ENCODE measurements at places on chromosomes 12 and 14.
A peak's percentile ranks its signal among the peaks of the same experiment; 100 is the strongest.

DNA sequence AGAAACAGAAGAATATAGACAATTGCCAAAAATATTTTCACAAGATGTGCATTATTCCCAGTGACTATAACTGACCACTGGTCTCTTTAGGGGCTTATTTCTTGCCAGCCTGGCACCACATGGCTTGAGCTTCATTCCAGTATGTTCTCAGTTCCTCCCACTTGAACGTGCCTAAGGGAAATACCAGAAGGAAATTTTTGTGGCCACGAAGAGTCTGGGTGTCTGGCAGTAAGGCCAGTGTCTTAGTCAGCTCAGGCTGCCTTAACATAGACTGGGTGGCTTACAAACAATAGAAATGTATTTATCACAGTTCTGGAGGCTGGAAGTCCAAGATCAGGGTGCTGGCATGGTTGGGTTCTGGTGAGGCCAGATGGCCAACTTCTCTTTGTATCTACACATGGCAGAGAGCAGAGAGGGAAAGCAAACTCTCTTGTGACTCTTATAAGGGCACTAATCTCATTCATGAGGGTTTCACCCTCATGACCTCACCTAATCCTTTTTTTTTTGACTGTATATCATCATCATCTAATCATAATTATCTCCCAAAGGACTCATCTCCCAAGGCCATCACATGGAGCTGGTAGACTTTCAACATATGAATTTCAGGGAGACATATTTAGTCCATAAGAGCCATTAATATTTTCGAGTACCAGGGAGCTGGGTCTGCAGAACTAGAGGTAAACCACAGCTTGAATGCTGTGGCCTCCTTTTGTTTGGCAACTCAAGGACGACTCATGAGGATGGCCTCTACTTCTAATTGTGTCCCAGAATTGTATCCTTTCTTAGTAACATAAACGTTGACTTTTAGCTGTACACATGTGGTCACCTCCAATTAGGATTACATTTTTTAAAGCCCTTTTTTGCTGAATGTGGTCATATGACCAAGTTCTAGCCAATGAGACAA lies 5.1 kb upstream of the SMOC1 start:
- DNase-seq = no peak
- H3K27me3 ChIP-seq = peaks cover 53% of the 10 kb centered on the region
- no peaks in the 10 kb centered on the region for H3K4me1 ChIP-seq
- no peak overlapping the region for H3K4me3 ChIP-seq

GRCh38 chr12:7369274-7369729 lies 65.4 kb downstream of the ACSM4 start:
- DNase-seq = no peak
- no peak overlapping the region for H3K27ac ChIP-seq
- H3K36me3 ChIP-seq = no peaks in the 10 kb centered on the region
- H3K4me1 ChIP-seq = no peaks in the 10 kb centered on the region

- no peaks in the 10 kb centered on the region for H3K27me3 ChIP-seq
- no peak overlapping the region for H3K27ac ChIP-seq
- no peak overlapping the region for H3K4me3 ChIP-seq
- H3K36me3 ChIP-seq = no peaks in the 10 kb centered on the region
- no peaks in the 10 kb centered on the region for H3K4me1 ChIP-seq
- no peak for DNase-seq
Observed at GRCh38 chr12:128611736-128612135, 212.0 kb downstream of the SLC15A4 start.

DNA sequence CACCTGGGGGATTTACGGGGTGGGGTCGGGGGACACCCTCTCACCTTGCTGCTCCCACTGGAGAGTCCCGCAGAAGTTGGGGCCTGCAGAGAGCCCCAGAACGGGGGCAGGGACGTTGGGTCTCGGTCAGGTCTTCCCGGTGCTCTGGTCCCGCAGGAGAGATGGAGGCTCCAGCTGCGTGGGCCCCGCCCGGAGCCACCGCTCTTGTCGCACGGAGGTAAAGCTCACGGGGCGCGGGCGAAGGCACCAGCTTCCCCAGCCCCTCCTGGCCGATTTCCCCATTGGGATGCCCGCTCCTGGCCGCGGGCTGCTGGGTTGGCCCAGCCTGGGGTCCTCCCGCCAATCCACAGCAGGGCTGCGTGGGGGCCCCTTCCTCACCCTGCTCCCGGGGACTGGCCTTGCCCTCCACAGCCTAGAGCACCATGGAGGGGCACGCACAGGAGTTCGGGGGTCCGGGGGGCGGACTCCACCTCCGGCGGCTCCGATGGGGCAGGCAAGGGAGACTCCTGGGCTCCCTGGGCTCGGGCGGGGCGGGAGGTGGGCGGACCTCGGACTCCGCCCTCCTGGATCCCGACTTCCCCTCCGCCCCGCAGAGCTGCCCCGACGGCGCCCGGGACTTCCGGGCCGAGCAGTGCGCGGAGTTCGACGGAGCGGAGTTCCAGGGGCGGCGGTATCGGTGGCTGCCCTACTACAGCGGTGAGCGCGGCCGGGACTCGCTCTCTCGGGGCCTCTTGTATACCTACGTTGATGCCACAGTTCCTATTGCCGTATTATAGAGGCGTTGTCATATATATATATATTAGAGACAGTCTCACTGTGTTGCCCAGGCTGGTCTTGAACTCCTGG lies 8.4 kb downstream of the PAPLN start:
- no peaks in the 10 kb centered on the region for H3K36me3 ChIP-seq
- H3K4me1 ChIP-seq = peaks cover 2% of the 10 kb centered on the region
- H3K4me3 ChIP-seq = no peak overlapping the region
- DNase-seq = no peak
- no peak overlapping the region for H3K27ac ChIP-seq

DNA sequence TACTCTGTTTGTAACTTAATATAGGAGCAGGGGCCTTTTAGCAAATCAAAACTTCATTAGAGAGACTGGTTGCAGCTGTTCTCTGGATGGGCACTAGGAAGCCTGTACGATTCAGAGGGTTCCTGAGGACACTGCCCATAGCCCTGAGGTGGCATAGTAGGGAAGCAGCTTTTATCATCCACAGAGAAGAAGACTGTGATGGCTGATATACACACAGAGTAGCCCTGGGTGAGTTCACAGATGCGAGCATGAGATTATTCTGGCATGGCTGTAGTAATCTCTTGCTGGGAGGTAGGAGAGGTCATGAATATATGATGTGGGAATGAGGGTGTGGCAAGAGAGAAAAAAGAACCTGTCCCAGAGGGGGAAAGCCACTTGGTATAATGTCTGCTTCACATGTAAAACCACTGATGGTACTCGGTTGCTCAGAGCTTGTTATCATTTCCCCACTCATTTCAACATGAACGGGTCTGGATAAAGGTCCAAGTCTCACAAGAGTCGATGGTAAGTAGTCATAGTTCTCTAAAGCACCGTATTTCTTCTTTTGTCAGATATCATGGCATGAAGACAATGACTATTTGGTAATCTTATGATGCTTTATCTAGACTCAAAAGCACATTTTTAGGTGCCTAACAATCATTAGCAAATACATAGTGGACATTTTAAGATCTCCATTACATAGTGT lies 52.0 kb downstream of the PEBP1 start:
- peaks cover 47% of the 10 kb centered on the region for H3K4me1 ChIP-seq
- no peaks in the 10 kb centered on the region for H3K27me3 ChIP-seq
- peak overlapping the region; percentile 79 for H3K4me3 ChIP-seq
- H3K36me3 ChIP-seq = no peaks in the 10 kb centered on the region
- peak overlapping the region; percentile 35 for H3K27ac ChIP-seq
- no peak for DNase-seq

GRCh38 chr14:78202976-78203375 lies 32.8 kb downstream of the NRXN3 start:
- no peaks in the 10 kb centered on the region for H3K4me1 ChIP-seq
- no peak overlapping the region for H3K27ac ChIP-seq
- no peaks in the 10 kb centered on the region for H3K36me3 ChIP-seq
- H3K27me3 ChIP-seq = peaks cover 15% of the 10 kb centered on the region
- no peak for DNase-seq
- no peak overlapping the region for H3K4me3 ChIP-seq

- no peak overlapping the region for H3K4me3 ChIP-seq
- no peaks in the 10 kb centered on the region for H3K4me1 ChIP-seq
- no peaks in the 10 kb centered on the region for H3K36me3 ChIP-seq
- no peak overlapping the region for H3K27ac ChIP-seq
Observed at GRCh38 chr12:105575235-105575634, 244.7 kb downstream of the C12orf75 start.

GRCh38 chr14:87940382-87940781 lies 52.6 kb downstream of the GALC start:
- DNase-seq = no peak
- peaks cover 5% of the 10 kb centered on the region for H3K36me3 ChIP-seq
- no peak overlapping the region for H3K4me3 ChIP-seq
- H3K27ac ChIP-seq = no peak overlapping the region

DNA sequence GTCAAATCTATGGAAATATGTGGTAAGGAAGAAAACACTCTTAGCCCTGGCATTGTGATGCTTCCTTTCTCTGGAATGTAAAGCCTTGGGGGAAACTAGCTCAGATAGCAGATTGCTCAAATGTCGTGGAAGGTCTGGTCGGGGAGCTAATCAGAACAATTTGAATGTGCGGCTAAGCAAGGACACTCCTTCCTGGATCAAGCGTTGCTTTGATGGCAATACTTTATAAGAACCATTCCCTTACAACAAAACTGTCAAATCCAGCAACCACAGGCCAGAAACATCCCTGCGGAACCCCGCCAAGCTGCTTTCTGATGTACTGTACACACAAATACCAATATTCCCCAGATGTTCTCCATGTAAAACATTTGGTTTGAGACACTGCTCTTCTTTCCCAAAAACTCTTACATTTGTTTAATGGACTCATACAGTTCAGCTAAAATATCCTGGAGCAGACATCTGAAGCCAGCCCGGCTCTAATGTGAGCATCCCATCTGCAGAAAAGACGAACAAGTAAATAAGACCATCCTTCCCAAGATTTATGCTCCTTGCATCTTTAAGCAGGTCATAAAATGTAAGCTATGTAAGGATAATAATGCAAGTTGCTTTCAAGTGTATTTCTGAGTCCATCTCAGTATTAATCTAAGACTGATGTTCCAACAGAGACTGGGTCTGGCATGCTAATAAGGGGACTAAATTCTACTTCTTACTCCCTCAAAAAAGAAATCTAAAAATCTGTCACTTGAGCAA lies 20.2 kb downstream of the NUAK1 start:
- peak overlapping the region; percentile 39 for H3K27ac ChIP-seq
- no peak for DNase-seq
- no peaks in the 10 kb centered on the region for H3K27me3 ChIP-seq
- no peaks in the 10 kb centered on the region for H3K36me3 ChIP-seq
- H3K4me3 ChIP-seq = no peak overlapping the region

DNA sequence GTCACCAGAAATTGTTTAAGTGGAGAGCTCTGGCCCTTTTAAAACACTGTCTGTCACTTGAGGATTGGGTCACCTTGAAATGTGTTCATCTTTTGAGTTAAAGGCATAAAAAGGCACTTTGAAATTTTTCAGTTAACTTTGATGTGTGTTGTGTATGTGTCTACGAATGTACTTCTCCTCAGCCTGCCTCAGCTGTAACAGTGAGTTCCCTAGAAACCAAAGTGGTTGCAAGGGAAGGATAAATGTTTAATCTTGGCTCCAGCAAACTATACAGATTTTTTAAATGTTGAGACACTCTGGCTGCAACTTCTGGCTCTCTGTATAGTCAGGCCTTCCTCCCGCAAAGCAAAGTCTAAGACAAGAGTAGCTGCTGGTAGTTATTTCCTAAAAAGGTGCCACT lies 8.3 kb downstream of the DERA start:
- H3K27me3 ChIP-seq = no peaks in the 10 kb centered on the region
- no peak for DNase-seq
- peaks cover 5% of the 10 kb centered on the region for H3K36me3 ChIP-seq
- peaks cover 14% of the 10 kb centered on the region for H3K4me1 ChIP-seq
- H3K4me3 ChIP-seq = no peak overlapping the region
- H3K27ac ChIP-seq = peak overlapping the region; percentile 75

DNA sequence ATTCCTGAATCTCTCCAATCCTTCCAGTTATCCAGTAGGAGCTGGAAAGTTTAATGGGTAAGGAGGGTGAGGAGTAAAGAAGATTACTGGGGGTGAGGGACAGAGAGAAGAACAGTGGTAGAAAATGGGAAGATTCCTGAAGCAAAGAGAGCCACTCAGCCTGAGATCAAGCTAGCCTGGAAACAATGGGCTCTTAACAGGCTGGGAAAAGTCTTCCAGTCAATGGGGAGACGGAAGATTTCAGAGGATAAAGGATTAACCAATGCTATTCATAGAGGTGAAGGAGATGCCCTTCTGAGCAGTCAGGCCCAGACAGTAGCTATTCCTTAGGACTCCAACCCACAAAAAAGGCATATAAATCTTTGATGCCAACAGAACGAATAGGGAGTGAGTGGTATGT lies 14.8 kb downstream of the GDF11 start:
- no peak for DNase-seq
- H3K4me3 ChIP-seq = no peak overlapping the region
- no peaks in the 10 kb centered on the region for H3K27me3 ChIP-seq
- peaks cover 7% of the 10 kb centered on the region for H3K4me1 ChIP-seq
- H3K27ac ChIP-seq = peak overlapping the region; percentile 38

DNA sequence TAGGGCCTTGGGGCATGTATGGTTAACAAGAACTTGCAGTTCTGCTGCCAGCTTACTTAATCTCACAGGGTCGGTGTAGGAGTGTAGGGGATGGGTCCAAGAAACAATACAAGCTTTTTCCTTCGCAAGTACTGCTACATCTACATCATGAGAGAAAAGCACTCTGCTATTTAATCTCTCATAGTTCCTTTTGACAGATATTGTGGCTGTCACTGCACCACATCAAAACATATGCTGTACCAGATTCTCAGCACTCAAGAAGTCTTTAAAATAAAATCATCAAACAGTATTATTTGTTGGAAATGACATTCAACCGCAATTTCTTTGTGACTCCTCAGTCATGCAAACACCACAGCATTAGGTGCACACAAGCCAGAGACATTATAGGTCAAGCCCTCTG lies 215.5 kb upstream of the BMP4 start:
- H3K27ac ChIP-seq = no peak overlapping the region
- no peak overlapping the region for H3K4me3 ChIP-seq
- no peak for DNase-seq
- H3K4me1 ChIP-seq = peaks cover 49% of the 10 kb centered on the region
- H3K36me3 ChIP-seq = no peaks in the 10 kb centered on the region

DNA sequence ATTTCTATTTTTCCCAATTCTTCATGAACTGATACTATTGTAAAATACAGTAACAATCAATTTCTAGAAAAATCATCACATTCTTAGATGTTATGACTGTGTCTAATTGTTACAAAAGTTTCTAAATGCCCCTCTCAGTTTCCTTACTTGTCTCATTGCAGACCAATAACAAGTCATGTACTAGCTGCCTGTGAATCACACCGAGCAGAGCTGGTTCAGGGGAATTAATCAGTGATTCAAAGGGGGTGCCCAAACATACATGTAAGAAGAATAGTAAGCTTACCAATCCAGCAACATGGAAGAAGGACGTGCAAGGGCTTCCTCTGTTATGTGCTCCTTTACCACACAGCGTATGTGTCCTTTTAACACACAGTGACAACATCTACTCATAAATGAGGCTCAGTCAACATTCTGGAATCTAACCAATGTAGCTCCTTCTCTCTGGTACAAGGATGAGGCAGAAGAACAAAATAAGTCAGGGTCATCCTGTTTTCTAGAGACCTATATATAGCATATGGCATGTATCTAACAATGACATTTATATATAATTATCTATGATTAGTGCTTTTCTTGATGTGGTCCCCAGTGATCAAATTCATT lies 126.4 kb downstream of the SCN8A start:
- no peaks in the 10 kb centered on the region for H3K36me3 ChIP-seq
- H3K27ac ChIP-seq = no peak overlapping the region
- peaks cover 6% of the 10 kb centered on the region for H3K4me1 ChIP-seq

- peaks cover 10% of the 10 kb centered on the region for H3K4me1 ChIP-seq
- H3K36me3 ChIP-seq = peaks cover 15% of the 10 kb centered on the region
- no peaks in the 10 kb centered on the region for H3K27me3 ChIP-seq
- no peak for DNase-seq
- H3K27ac ChIP-seq = no peak overlapping the region
Observed at GRCh38 chr12:29288031-29288430, 92.9 kb downstream of the ERGIC2 start.

Data from mesothelial cell of epicardium (in vitro differentiated cells).